ENCODE measurements at places on chromosomes 12 and 14. TPM values are rescaled to one million over a fixed set of nuclear protein-coding genes. Genes with fewer than 3 reads are reported as not detected.

GRCh38 chr12:47768323-47768811 lies 4.7 kb upstream of the SLC48A1 start:
- H3K4me3 ChIP-seq: no peak overlapping the region
- H3K4me1 ChIP-seq: peaks cover 10% of the 10 kb centered on the region
- no peak overlapping the region for H3K27ac ChIP-seq

PLEKHH1 gene
- 0.32 TPM for total RNA-seq

DNA sequence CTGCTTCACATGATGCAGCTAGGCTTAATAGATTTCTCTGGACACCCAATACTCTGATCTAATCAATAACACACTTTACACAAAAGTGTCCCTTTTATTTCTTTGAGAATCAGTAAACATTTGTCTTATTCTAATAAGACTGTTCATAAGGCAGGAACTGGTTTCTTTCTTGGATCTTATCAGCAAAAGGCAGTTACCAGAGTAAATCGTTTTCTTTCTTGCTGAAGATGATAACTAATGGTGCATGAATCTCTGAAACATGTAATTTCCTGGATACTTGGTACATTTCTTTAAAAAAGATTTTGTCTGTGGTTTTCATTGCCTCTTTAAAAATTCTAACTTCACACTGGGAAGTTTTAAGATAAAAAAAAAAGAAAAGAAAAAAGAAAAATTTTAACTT lies 39.6 kb downstream of the WIF1 start:
- no peaks in the 10 kb centered on the region for H3K36me3 ChIP-seq
- H3K27ac ChIP-seq: no peak overlapping the region
- H3K4me1 ChIP-seq: no peaks in the 10 kb centered on the region
- no peaks in the 10 kb centered on the region for H3K27me3 ChIP-seq
- no peak overlapping the region for H3K4me3 ChIP-seq

KCNMB4 gene
- 1.9 TPM for total RNA-seq

- no peaks in the 10 kb centered on the region for H3K27me3 ChIP-seq
- no peak overlapping the region for H3K4me3 ChIP-seq
- peaks cover 22% of the 10 kb centered on the region for H3K36me3 ChIP-seq
- no peak overlapping the region for H3K27ac ChIP-seq
Measured at GRCh38 chr12:1491983-1492697, 102.2 kb downstream of the FBXL14 start.

M6PR gene
- 176 TPM for total RNA-seq

- H3K27me3 ChIP-seq: no peaks in the 10 kb centered on the region
- no peaks in the 10 kb centered on the region for H3K4me1 ChIP-seq
- no peak overlapping the region for H3K4me3 ChIP-seq
- H3K27ac ChIP-seq: no peak overlapping the region
Measured at GRCh38 chr12:86950043-86950442, 693.9 kb upstream of the MGAT4C start.

GRCh38 chr12:102227954-102228353 lies 30.3 kb upstream of the PMCH start:
- H3K36me3 ChIP-seq: no peaks in the 10 kb centered on the region
- DNase-seq: no peak
- H3K4me3 ChIP-seq: no peak overlapping the region
- no peaks in the 10 kb centered on the region for H3K27me3 ChIP-seq

TAS2R20 gene
- 3.1 TPM for total RNA-seq

EFS gene
- not detected for total RNA-seq

DNA sequence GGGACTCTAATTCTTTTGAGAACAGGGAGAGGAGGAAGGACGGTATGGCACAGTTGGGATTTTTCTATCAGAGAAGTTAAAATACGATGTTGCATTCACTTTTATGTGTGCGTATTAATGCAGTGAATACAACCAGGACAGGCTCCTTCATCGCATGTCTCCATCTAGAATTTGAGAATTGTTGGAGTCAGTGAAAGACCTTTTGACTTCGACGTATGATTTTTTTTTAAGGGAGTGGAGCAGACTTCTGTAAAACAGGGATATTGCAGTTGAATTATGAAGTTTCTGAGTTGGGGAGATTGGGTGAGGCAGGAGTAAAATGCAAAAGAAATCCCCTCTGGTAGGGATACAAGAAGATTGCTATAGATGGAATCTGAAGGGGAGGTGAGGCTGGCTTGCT lies 9.6 kb upstream of the TBX3 start:
- no peak overlapping the region for H3K4me3 ChIP-seq
- peaks cover 2% of the 10 kb centered on the region for H3K27me3 ChIP-seq
- H3K4me1 ChIP-seq: no peaks in the 10 kb centered on the region
- H3K36me3 ChIP-seq: no peaks in the 10 kb centered on the region
- no peak overlapping the region for H3K27ac ChIP-seq
- no peak for DNase-seq

FAM181A gene
- not detected for total RNA-seq

DNA sequence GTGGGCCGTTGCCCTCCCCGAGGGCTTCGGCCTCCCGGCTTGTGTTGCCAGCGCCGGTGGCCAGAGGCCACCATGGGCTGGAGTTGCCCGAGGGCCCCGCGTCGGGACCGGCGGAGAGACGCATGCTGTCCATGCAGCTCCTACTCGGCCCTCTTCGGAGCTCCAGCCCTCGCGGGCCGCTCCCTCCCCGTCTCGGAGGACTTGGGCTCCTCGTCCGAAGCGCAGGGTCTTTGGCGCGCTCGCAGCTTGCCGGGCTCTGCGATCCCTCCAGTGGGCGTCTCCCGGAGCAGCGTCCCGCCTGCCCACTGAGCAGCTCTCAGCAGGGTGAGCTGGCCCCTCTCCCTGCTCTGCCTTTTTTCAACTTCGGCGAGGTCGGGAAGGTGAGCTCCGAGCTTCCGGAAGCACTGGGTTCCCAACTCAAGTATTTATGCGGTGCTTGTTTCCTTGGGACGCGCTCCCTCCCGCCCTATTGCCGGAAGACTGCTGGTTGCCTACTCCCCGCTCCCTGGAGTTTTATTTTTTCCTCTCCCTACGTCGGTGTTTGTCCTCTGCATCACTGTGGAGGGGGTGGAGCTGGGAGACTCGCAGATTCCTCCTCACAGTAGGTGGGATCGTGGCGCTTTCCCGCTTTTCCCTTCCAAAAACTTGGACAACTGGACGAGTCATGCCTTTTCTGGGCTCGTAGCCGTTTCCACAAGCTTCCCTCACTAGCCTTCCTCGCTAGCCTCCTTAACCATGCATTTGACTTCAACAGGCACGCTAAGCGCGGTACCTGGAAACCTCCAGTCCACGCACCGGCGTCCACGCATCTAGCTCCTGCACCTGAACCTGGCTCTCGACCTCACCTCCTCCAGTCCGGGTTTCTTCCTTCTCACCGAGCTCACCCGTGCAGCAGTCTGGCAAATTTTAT lies at the start of gene AVPR1A:
Gene AVPR1A, minus strand, starts transcription at position 489 of the 910 bp plus-strand sequence. Its CDS starts 365 bp downstream, at position 124.
- H3K4me1 ChIP-seq: peaks cover 6% of the 10 kb centered on the region
- no peak for DNase-seq
- no peaks in the 10 kb centered on the region for H3K27me3 ChIP-seq
- H3K27ac ChIP-seq: no peak within 1 kb of the TSS
- H3K4me3 ChIP-seq: no peak within 1 kb of the TSS

GRCh38 chr14:100440758-100441203 lies 117.6 kb downstream of the SLC25A47 start:
- no peaks in the 10 kb centered on the region for H3K36me3 ChIP-seq
- H3K4me3 ChIP-seq: no peak overlapping the region
- no peak overlapping the region for H3K27ac ChIP-seq
- H3K4me1 ChIP-seq: no peaks in the 10 kb centered on the region
- DNase-seq: no peak
- no peaks in the 10 kb centered on the region for H3K27me3 ChIP-seq

TMEM253 gene
- not detected for total RNA-seq

DNA sequence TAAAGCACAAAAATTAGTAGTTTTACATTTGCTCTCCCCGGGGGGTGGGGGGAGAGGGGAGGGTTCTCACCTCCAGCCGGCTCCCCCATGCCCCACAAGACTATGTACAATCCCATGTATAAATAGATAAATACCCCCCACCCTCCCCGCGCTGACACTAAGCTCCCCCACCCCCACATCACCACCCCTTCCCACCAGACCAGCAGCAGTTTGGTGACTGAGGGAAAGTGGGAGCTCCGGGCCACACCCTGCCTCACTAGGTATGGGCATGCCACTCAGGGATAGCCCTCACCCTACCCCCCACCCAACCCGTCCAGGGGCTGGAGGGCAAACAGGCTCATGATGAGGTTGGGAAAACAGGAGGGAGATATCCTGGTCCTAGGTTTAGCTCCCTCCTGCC lies 1.9 kb upstream of the PRKAG1 start:
- peaks cover 19% of the 10 kb centered on the region for H3K4me1 ChIP-seq
- no peaks in the 10 kb centered on the region for H3K27me3 ChIP-seq
- H3K4me3 ChIP-seq: no peak overlapping the region
- DNase-seq: no peak
- H3K36me3 ChIP-seq: peaks cover 4% of the 10 kb centered on the region

PRPF40B gene
- total RNA-seq: 22.6 TPM

LHX5 gene
- total RNA-seq: not detected

PLEKHD1 gene
- 0.30 TPM for total RNA-seq

- DNase-seq: peak; percentile 72
- H3K27me3 ChIP-seq: no peaks in the 10 kb centered on the region
- H3K4me3 ChIP-seq: no peak overlapping the region
Measured at GRCh38 chr12:48189331-48190125, 6.1 kb downstream of the CCDC184 start.

NCOR2 gene
- total RNA-seq: 194 TPM

MANSC1 gene
- 0.97 TPM for total RNA-seq

DNA sequence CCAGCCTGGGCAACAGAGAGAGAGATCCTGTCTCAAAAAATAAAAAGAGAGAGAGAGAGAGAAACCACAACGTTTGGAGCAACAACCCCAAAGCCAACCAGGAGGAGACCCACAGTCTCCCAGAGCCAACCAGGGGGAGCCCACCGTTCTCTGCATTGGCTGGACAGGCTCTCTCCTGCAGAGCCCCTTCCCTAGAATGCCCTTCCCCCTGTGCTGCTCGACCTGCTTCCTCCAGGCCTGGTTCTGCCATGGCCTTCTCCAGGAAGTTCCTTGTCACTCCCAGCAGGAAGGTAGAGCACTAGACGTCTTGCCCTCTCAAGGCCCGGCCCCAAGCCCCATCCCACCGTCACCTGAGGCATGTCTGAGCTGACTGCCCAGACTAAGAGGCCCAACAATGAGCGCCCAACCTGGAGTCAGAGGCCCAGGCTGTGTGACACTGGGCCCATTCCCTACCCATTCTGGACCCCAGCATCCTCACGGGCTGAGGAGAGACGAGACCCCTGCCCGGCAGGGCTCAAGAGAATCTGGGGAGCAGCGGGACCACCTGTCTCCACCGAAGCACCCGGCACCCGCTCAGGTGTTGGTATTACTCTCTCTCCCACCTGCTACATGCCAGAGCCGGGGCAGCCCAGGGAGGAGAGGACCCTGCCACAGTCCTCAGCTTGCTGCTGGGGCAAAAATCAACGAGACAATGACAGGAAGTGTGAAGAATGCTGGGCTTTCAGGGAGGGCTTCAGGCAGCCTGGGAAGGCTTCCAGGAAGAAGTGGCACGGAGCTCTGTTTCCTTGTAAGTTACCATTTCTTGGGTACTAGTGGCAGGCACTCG lies 61.2 kb downstream of the DIO3 start:
- no peak for DNase-seq

DNA sequence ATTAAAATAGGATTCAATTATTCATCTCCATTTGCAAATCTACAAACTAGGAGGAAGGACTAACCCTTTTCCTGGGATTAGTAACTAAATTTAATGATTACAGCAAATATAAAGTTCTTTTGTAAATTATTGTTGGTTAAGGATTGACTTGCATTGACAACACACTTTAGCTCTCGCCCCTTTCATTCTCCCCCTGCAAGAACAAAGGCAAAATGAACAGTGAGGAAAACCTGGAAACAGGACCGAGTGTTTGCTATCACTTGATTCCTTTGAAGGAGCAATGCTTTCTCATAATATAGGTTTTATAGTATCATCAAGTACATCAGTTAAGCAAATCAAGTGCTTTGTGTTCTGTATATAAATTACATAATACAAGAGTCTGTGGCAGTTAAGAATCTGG lies 7.4 kb upstream of the COX16 start:
- H3K27ac ChIP-seq: no peak overlapping the region
- DNase-seq: no peak
- no peaks in the 10 kb centered on the region for H3K4me1 ChIP-seq
- H3K36me3 ChIP-seq: peaks cover 12% of the 10 kb centered on the region
- H3K4me3 ChIP-seq: no peak overlapping the region

ABCC9 gene
- total RNA-seq: not detected

GRCh38 chr14:61466249-61466904 lies 145.0 kb downstream of the PRKCH start:
- no peak for DNase-seq
- H3K4me3 ChIP-seq: no peak overlapping the region
- no peaks in the 10 kb centered on the region for H3K36me3 ChIP-seq
- H3K4me1 ChIP-seq: peaks cover 38% of the 10 kb centered on the region
- H3K27ac ChIP-seq: peak overlapping the region; percentile 27

DNA sequence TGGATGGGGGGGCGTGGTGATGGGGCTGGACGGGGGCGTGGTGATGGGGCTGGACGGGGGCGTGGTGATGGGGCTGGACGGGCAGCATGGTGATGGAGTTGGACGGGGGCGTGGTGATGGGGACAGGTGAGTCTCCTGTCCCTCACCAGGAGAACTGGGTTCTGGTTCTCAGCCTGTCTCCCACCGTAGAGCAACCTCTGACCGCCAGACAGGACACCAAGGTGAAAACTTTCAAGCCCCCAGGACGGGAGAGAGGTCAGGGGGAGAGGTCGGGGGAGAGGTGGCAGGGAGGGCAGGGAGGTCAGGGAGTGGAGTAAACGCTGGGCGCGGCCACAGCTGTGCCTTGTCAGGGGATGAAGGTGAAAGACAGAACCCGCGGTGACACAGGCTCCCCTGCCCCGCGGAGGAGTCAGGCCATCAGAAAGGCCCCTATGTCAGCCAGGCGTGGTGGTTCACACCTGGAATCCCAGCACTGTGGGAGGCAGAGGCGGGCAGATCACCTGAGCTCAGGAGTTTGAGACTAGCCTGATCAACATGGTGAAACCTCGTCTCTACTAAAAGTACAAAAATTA lies 84.6 kb downstream of the GALNT9 start:
- H3K4me1 ChIP-seq: no peaks in the 10 kb centered on the region
- DNase-seq: no peak
- no peak overlapping the region for H3K27ac ChIP-seq
- no peaks in the 10 kb centered on the region for H3K36me3 ChIP-seq
- no peaks in the 10 kb centered on the region for H3K27me3 ChIP-seq

DNA sequence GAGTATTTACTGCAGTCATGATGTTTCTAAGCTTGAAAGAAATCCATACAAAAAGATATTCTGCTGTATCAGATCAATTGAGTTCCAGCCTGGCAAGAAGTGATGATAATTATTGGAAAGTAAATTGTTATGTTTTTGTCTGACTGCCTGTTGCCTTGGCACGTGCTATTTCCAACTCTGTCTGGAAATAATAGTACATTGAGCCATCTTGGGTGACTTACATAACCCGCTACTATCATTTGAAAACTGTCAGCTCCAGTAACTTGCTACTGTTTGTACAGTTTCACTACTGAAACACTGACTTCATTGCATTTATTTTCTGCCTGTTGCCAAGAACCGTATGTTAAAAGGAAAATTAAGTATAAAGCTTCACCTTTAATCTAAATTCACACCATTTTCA lies 318.6 kb downstream of the ITPR2 start:
- no peaks in the 10 kb centered on the region for H3K27me3 ChIP-seq
- H3K27ac ChIP-seq: no peak overlapping the region
- H3K4me3 ChIP-seq: no peak overlapping the region
